ENCODE measurements at places on chromosomes 5 and 9.

GRCh38 chr5:169534311-169534880 is 49.2 kb upstream of the SPDL1 start:
- DNase-seq, result no peak

DNA sequence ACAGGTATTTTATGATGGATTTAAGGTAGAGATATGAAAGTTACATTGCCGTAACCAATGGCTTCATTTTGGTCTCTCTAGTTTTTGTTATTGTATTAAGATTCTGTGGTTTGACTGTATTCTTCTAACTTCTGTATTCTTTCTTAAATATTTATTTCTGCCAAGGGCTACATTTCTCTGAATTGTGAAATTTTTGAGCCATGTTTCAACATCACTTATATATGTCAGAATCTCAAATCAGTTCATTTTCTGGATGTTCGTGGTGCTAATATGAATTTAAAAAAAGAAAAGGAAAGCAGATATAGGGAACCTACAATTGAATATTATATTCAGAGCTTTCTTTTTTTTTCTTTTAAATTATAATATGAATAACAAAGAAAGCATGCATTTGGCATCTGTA is 142.7 kb downstream of the ANXA1 start:
- no peak for DNase-seq

DNA sequence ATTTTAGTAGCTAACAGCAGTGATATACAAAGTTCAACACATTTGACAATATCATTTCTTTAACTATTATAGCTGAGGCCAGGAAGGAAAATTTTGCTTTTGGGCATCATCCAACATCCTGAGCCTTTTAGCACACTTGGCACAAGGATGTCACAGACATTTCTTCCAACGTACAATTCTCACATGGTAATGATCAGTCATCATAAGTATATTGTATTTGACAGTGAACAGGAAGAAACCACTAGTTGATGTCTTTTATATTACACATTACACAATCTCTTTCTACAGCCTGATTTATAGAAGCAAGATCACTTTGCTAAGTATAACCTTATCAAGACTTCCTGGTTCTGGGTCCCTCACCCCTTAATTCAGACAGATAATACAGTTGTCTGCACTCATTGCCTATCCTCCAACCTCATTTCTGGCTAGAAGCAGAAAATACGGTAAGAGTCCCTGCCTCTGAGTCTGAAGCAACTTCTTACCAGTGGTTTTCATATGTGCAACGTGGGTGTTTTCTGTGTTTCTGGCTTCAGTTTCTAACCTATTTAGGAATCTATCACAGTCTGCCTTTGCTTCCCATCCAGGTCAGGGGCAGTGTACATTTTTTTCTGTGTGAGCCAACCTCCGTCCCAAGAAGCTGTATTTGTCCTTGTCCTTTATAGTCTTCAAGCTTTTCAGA is 167.8 kb downstream of the PAM start:
- no peak for DNase-seq

- no peak for DNase-seq
These were observed 9.7 kb downstream of the CNTFR start for GRCh38 chr9:34579808-34580163.

GRCh38 chr9:121576281-121577075 is 75.0 kb upstream of the DAB2IP start:
- no peak for DNase-seq

GRCh38 chr9:110241260-110241857 is 14.9 kb downstream of the TXN start:
- no peak for DNase-seq

GRCh38 chr5:67395790-67396418 is 199.3 kb upstream of the CD180 start:
- DNase-seq, result no peak

- no peak for DNase-seq
These were observed 307.0 kb upstream of the PANK3 start for GRCh38 chr5:168886157-168886556.

DNA sequence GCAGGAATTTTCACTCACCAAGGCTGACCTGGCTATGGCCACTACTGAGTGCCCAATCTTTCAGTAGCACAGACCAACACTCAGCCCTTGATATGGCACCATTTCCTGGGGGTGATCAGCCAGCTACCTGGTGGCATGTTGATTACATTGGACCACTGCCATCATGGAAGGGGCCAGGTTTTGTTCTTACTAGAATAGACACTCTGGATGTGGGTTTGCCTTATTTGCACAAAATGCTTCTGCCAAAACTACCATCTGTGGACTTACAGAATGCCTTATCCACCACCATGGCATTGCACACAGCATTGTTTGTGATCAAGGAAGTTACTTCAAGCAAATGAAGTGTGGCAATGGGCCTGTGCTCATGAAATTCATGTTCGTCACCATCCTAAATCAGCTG is 69.7 kb upstream of the SH3GL2 start:
- no peak for DNase-seq

DNA sequence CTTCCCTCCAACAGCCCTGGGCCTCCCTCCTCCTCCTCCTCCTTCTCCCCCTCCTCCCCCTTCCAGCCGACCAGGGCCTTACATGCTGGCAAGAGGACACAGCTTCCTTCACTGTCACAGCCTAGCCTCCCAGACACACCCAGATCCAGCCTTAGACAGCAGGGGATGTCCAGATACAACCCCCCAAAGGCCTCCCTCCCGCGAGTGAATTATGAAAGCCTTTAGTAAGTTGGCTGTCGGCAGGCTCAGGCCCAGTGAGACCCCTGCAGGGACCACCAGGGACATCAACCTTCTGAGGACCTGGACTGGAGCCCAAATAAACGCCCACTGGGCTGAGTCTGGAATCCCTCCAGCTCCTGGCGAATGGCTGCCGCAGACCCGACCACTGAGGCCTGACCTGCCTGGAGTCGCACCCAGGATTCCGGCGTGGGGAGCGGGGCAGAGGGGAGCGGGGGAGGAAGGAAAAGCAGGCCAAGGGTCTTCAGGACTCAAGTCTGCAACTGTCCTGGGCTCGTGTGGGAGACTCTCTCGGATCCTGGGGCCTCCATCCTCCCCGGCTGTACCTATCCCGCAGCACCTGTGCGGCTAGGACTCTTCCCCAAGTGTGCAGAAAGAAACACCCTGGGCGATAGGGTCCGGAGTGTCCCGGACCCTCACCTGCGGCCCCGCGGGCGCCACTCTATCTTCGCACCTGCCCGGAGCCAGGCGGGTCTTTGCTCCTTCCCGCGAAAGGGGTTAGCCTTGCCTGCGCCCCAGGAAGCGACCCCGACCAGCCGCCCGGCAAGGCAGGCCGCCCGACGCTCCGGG is 705 bp downstream of the SEPTIN8 start:
- no peak for DNase-seq

DNA sequence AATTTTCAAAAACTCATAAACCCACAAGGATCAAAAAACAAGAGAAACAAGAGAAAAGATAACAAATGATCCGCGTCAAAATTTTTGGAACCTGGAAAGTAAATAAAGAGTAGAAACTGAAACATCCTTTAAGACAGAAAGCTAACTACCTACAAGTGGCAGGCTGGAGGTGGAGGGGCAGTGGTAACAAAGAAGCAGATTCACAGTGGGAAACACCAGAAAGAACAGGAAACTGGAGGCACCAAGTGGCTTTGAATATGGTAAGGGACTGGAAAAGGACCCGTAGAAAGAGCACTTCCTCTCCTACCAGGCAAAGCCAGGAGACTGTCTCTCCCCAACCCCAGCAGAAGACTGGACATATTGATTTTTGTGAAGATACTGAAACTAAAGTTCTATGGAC is 100.6 kb upstream of the TARS1 start:
- no peak for DNase-seq

GRCh38 chr5:83972909-83973308 is 252.3 kb upstream of the HAPLN1 start:
- no peak for DNase-seq

GRCh38 chr5:144582066-144582465 is 411.4 kb downstream of the KCTD16 start:
- no peak for DNase-seq

GRCh38 chr5:69206528-69207190 is 17.3 kb downstream of the CENPH start:
- DNase-seq, result no peak

GRCh38 chr9:76886318-76886717 is 19.6 kb downstream of the PRUNE2 start:
- DNase-seq, result no peak

GRCh38 chr9:34591248-34591916 is 1.9 kb upstream of the CNTFR start:
- DNase-seq, result no peak

DNA sequence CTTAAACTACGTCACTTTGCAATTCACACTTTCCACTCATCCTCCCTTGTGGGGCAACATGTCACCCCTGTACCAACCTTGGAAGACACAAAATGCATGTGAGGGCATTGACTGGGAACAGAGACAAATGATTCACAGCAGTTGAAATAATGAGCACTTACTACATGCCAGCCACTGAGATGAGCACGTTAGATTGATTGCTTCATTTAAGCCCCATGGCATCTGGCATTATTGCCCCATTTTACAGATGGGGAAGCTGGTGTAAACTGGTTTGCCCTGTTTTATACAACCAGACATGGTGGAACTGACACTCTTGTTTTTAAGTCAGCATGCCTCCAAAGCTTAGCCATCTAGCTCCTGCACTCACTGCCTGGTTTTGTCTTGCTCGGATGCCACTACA is 204.7 kb downstream of the PAPPA start:
- no peak for DNase-seq

DNA sequence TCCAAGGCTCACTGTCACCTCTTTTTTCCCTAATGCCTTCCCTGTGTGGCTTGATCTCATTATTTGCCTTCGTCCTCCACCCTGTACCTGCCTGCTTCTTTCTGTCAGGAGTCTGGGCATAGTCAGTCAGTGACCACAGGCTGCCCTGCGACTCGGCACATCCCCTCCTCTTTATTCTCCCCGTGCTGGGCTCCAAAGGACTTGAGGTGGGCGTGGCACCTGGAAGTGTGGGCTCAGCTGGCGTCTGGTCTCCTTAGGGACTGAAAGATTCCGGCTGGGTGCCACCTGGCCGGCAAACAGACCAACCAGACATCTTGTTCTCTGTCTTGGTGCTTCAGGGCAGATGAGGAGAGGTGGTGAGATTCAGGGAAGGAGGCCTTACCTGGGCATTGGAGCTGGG is 29.6 kb upstream of the PRDM12 start:
- DNase-seq, result no peak

- no peak for DNase-seq
These were observed 6.0 kb downstream of the DMRT1 start for GRCh38 chr9:847505-847904.

GRCh38 chr5:61362796-61363368 is 30.8 kb downstream of the ZSWIM6 start:
- DNase-seq, result no peak

GRCh38 chr9:28503573-28503972 is 930.3 kb upstream of the C9orf72 start:
- no peak for DNase-seq

GRCh38 chr9:92640398-92641091 is 29.4 kb downstream of the IPPK start:
- no peak for DNase-seq

- DNase-seq, result no peak
These were observed 13.6 kb upstream of the IL3 start for GRCh38 chr5:132046880-132047299.

GRCh38 chr5:75203604-75204003 is 33.1 kb downstream of the ANKRD31 start:
- no peak for DNase-seq

- DNase-seq, result no peak
These were observed 2.3 kb downstream of the SMIM33 start for GRCh38 chr5:139473105-139473504.

- DNase-seq, result peak; percentile 86
These were observed at the start of gene PCAT7 for GRCh38 chr9:94554439-94555331. PCAT7 (plus strand) TSS chr9:94555083.

GRCh38 chr5:103298607-103299188 is 40.1 kb downstream of the MACIR start:
- DNase-seq, result no peak

DNA sequence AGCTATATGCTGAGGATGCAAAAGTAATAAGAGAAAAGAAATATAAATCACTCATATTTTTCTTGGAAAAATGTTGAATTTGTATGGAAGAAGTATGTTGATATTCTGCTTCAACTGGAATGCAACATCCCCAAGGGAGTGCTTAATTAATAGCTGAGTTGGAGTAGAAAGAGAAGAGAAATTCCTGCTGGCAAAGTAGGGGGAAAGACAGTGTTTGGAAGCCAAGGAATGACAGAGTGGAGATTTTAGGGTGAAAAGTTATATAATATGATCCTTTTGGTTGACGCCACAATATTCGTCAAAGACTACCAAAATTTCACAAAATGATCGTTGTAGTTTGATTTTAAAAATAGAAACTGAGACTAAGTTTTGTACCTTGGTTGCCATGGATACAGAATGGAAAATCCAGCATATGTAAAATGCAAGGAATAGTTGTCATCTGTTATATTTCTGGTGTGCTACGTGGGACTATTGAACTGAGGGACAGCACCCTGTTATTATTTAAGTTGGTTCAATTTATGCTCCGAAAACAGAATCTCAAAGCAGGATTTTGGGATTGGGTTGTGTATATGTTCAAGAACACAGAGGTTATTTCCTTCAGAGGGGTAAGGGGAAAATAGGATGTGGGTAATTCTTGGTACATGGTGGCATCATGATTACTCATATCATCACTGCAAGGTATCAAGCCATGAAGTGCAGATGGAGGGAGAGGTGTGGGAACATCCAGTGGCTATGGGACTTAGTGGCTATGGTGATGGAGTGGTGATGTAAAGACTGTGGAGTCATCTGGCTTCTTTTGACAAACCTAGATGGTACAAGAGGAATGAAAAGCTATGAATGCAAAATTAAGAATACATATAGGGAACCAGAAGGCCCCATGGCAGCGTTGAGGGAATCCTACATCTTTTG is 61.0 kb downstream of the SUB1 start:
- no peak for DNase-seq

- no peak for DNase-seq
These were observed 105.0 kb downstream of the ANKRD55 start for GRCh38 chr5:56128113-56128512.

DNA sequence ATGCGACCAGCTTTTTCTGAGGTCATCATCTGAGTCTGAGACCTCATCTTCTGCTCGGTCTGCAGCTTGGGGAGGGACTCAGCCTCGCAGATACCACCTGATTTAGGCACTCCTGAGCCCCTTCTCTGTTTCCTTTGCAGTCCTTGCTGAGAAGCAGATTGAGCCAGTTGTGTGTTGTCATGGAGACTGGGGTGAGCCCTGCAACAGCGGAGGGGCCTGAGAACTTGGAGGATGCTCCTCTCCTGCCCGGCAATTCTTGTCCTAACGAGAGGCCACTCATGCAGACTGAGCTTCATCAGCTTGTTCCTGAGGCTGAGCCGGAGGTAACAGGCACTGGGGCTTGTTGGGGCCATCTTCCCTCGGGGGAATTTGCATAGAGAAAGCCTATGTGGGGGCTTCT is 19.2 kb downstream of the TEX53 start:
- DNase-seq, result no peak

- DNase-seq, result no peak
These were observed 173.8 kb downstream of the PCSK1 start for GRCh38 chr5:96259151-96259772.

GRCh38 chr9:33167972-33168461 is 881 bp upstream of the B4GALT1 start:
- no peak for DNase-seq

- no peak for DNase-seq
These were observed 142.3 kb upstream of the FSTL4 start for GRCh38 chr5:133754575-133755169.

GRCh38 chr9:121059998-121060636 is 10.0 kb upstream of the C5 start:
- DNase-seq, result peak; percentile 22

- DNase-seq, result no peak
These were observed 513.7 kb downstream of the CDK5RAP2 start for GRCh38 chr9:120066315-120066714.

GRCh38 chr9:34032631-34033030 is 16.1 kb downstream of the UBAP2 start:
- no peak for DNase-seq

GRCh38 chr9:36126016-36126730 is 10.4 kb upstream of the GLIPR2 start:
- DNase-seq, result no peak

Measured in NCI-H1417 treated with DMSO at 0.1 percent for 48 hours (cell line).